NCI-H1105 (cell line): ENCODE measurements at places on chromosomes 3 and 15.

- DNase-seq, result no peak
These were observed 26.3 kb downstream of the FSTL1 start for GRCh38 chr3:120424506-120424905.

GRCh38 chr15:32747921-32748342 lies 30.1 kb downstream of the GREM1 start:
- DNase-seq, result no peak

- DNase-seq, result no peak
These were observed 193.6 kb upstream of the SATB1 start for GRCh38 chr3:18618723-18619122.

DNA sequence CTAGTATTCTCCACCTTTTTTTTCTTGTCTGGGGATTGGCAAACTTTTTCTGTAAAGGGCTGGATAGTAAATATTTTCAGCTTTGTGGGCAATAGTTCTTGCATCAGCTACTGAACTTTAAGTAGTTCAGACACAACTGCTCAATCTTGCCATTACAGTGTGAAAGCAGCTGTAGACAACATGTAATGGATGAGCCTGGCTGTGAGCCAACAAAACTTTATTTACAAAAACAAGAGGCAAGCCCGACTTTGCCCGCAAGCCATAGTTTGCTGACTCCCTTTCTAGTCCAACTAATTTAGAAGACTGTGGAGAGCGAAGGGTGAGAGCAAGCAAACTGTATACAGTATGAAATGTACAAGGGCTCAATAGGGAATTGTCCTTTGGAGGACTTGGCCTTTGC lies 6.2 kb downstream of the FRMD4B start:
- DNase-seq, result peak; percentile 39

DNA sequence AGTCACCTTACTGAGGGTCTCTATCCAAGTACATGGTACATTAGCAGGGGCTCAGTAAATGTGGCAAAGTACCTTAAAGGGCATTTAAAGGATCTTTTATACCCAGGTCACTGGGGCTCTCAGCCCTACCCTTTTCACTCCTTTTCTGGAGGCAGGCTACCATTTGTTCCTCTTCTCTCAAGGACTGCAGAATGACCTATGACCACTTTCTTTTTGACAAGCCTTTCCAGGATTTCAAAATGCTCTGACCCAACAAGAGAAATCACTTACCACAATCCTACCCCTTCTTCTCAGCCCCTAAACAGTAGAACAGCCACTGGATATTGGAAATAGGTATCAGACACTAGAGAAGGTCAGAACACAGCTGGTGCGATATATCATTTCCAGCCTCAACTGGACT lies 221.8 kb upstream of the TPRG1 start:
- no peak for DNase-seq

- DNase-seq, result no peak
These were observed 56.5 kb upstream of the GATA2 start for GRCh38 chr3:128549283-128550112.

DNA sequence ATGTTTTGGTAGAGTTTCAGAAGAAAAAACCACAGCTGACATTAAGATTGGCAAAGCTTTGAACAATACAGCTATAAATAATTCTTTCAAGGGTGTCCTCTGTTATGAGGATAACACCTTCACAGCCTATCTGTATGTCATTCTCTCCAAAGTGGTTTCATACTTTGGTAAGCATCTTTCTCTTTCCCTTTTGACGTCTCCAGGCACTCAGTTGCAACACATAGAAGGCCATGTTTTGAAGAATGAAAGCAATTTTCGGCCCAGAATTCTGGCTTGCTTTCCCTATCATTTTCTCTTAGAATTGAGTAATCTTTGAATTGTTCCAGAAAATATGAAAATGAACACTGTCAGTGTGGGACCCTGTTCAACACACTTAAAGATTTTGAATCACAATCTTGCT lies 200.0 kb upstream of the CBLB start:
- no peak for DNase-seq

- no peak for DNase-seq
These were observed 56.8 kb upstream of the PEX5L start for GRCh38 chr3:180093535-180093934.

- DNase-seq, result no peak
These were observed 104.3 kb upstream of the PRR20G start for GRCh38 chr3:127392156-127392490.

GRCh38 chr3:182682263-182683241 lies 110.8 kb upstream of the ATP11B start:
- DNase-seq, result peak; percentile 60

- DNase-seq, result no peak
These were observed 239.7 kb downstream of the PDCD6IP start for GRCh38 chr3:34038131-34038530.

- no peak for DNase-seq
These were observed 121.4 kb downstream of the KLHL25 start for GRCh38 chr15:85673326-85673725.

- DNase-seq, result no peak
These were observed 17.6 kb downstream of the CCR5AS start for GRCh38 chr3:46389306-46389705.

DNA sequence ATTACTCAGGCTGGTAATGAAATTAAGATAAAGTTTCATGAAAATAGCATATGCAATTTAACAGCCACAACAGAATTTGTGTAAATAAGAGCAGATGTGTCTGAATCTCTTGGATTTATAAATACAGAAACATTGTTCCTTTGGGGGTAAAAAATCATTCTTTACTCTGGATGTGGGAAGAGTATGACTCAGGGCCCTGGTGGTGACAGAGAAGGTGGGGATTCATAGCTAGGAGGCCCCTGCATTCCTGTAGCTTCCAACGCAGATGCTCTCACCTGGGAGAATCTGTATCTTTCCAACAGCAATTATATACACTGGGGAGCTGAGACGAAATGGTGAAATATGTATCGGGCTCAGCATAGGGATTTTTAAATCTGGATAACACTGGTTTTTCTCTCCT lies 167.6 kb upstream of the CADPS start:
- DNase-seq, result no peak

- no peak for DNase-seq
These were observed 11.6 kb downstream of the MRPS25 start for GRCh38 chr3:15053541-15053940.

DNA sequence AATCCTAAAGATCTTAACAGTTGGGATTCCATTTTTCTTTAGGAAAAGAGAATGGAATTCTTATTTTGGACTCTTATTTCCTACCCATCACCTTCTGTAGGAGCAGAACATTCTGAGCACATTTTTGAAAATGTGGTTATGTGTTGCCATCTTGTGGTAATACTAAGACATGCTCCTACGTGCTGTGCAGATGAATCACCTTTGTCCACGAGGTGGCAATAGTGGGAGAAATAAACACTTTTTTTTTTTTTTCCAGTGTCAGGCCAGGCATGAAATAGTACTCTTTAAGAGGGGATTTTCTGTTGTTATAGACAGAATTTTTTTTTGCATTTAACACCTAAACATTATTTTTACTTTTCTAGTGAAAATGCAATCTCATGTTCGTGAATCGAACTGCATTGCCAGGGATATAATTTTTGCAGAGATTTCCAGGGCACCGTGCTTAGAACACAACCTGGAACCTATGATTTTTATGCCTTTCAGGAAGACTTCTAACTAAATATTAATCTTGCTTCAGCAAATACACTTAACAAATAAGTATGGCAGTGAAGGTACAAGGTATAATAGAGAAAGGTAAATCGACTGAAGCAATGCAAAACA lies 196.6 kb downstream of the GAP43 start:
- peak; percentile 69 for DNase-seq

GRCh38 chr3:157916672-157917071 lies 189.5 kb downstream of the SHOX2 start:
- no peak for DNase-seq

DNA sequence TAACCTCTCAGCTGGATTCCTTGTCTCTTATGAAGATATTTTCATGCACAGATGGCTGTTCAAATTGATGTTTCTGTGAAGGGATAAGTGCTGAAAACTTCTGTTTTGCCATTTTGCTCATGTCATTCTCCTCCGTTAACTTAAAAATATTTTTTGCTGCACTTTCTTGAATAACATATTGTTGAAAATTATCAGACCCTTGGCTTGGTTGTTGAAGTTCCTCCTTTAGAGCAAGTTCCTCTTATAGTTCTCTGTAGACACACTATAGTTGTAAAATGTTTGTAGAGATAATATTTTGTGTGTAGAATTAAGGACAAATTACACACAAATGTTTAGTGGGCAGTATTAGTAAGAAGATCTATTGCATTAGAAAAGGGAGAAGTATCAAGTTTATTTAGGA lies 300.4 kb downstream of the SV2B start:
- no peak for DNase-seq

DNA sequence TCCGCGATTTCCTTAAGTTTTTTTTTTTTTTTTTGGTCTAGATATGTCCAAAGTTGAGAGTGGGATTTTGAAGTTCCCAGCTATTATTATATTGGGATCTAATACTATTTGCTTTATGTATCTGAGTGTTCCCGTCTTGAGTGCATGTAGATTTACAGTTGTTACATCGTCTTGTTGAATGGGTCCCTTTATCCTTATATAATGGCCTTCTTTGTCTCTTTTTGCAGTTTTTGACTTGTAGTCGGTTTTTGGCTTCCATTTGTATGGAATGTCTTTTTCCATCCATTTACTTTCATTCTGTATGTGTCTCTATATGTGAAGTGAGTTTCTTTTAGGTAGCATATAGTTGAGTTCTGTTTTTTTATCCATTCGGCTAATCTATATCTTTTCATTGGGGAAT lies 35.6 kb downstream of the CRYBG3 start:
- no peak for DNase-seq

GRCh38 chr3:114660124-114660523 lies 366.3 kb downstream of the TIGIT start:
- no peak for DNase-seq

- DNase-seq, result no peak
These were observed 42.4 kb upstream of the VPS8 start for GRCh38 chr3:184769382-184770170.

DNA sequence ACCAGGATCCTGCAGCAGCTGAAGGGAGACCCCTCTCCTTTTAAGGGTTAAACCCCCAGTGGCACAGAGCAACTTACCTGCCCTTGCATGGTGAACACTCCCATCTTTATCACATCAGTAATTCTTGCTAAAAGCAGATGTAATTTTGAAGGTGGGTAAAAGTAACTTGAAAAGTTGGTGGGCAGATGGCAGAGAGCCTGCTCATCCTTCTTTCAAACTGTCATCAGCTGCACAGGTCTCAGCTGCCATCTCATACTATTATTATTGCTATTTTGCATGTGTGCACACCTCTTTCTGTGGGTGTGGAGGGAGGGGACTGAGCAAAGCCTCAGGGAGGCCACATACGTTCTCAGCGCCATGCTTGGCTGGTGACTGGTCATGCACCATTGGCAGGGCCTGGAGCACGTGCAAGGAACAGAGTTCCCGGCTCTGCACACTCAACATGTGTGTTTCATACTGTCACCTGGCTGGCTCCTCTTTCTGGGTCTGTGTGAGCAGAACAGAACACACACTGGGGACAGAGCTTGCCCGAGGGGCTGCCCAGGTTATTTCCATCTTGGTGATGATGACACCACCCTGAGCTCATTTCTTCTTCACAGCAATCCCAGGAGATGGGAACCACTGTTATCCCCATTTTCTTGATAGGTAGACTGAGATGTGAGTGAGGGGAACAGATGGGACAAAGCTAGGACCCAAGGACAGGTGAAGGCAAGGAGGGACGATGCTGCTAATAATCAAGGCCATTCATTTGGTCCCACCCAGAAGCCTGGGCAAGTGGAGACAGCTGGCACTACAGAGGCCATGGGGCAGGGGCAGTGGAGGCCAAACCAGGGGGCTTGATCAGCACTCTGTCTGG lies 95.8 kb upstream of the KLF13 start:
- no peak for DNase-seq

DNA sequence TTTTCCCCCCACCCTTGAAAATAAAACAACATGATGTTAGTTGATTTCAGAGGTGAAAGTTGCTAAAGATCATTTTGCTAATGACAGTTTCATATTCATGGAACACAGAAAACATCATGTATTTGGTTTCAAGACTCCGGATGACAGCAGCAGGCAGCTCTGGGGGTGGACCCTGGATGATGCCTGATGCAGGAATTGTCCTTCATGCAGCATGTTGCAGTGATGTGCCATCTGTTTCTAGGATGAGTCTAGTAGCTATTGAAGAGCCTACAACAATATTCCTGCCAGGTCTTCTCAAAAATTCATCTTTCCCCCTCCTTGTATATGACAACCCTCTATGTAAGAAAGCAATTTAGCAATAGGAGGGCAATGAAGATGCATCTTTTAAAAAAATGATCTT lies 108.3 kb downstream of the SV2B start:
- no peak for DNase-seq

DNA sequence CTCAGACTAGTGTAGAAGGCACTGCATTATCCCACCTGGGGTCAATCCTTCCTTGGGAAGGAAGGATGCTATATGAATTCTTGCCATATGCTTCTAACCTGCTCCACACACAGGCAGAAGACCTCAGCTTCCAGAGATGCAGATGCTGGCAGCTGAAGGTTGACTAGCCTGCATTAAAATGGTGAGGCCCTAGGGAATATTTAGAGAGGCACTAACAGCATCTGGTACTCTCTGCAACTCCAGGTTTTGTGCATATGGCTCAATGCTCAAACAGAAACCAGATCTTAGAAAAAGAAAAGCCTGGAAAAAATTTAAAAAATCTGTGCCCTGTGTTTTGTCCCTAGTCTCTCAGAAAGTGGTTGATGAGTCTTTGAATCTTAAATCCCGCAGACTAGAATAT lies 56.0 kb upstream of the MYRIP start:
- no peak for DNase-seq

- no peak for DNase-seq
These were observed 210.2 kb downstream of the OSBPL10 start for GRCh38 chr3:31770822-31771326.

DNA sequence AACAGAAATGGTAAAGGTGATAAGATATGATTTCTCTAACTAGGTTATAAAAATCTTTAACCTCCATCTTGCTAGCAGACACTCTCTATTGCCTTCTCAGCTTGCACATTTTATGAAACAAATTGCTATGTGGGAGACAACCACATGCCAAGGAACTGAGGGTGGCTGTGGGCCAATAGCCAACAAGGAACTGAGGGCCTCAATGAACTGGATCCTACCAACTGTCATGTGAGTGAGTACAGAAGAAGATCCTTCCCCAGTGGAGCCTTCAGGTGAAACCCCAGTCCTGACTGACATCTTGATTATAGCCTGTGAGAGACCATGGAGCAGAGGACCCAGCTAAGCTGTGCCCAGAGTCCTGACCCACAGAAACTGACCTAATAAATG lies 129.2 kb upstream of the LRIG1 start:
- no peak for DNase-seq

DNA sequence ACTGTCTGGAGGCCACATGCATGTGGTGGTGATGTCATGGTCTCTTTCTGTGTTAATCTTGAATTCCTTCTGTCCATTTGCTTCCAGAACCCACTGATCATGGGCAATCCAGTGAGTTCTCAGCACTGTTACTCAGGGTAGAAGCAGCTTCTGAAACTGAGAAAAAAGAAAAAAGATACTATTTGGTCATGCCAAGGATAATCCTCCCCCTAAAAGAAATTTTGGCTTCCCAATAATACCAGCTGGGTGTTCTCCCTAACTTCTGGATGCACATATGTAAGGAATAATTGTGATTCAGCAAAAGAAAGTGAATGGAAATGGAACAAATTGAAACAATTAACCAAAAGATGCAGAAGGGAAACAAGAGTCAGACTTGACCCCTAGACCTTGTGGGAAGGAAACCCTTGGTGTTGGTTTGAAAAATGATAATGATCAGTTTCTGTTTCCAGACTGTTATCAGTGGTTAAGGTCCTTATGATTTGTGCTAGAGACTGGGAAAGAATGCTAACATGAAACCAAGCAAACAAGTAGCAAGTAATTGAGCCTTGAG lies 92.3 kb downstream of the RBMS3 start:
- DNase-seq, result no peak

GRCh38 chr15:98612490-98613110 lies 35.7 kb upstream of the IGF1R start:
- no peak for DNase-seq
